ENCODE measurements at places on chromosomes 7 and 10.

DNA sequence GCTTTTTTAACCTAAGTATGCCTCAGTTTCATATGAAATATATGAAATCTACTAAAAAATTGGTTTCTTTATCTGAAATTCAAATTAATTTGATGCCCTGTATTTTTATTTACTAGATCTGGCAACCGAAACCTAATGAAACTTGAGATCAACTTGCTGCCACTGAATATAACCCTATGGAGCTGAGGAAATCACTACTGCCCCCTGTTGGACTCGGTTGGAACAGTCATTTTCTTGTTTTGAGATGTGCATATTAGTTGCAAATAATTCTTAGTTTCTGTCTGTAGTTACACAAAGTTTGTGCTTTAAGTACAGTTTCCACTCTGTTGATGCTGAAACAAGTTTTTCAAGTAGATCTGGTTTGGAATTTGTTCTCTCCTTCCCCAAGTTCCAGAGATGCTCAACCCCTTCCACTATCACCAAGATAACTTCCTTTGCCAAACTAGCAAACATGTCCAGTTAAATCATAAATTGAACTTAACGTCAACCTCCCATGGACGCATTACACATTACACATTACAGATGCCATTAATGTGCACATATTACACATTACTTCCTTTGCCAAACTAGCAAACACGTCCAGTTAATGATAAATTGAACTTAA lies 22.2 kb upstream of the EXOC4 start:
- DNase-seq = peak; percentile 48

- DNase-seq = no peak
Measured at GRCh38 chr10:27439101-27439500, 65.0 kb upstream of the RAB18 start.

DNA sequence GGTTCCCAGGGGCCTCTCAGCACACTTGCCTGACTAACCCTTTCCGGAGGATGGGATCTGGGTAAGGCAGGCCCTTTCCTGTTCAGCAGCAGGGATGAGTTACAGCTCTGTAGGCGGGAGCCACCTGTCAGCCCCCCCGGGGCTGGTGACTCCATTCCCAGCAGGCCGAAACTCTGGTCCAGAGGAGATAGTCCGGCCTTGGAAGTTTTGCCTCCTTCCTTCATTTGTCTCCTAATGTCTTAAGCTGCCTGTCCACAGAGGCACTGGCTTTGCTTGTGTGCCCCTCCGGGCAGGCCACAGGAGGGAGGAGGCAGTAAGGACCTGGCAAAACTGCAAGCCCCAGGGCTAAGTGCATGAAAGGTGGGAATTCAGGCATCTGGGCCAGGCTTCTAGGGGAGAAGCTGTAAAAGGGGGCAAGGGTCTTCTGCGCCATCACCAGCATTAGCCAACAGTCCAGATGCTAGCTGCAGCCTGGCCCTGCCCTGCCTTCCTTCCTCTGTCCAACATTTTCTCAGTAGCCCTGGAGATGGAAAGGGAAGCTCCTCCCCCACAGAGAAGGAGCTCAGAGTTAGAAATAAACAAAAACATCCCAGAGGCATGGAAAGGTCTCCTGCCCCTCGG lies 1.2 kb downstream of the ADIRF start:
- peak; percentile 39 for DNase-seq

DNA sequence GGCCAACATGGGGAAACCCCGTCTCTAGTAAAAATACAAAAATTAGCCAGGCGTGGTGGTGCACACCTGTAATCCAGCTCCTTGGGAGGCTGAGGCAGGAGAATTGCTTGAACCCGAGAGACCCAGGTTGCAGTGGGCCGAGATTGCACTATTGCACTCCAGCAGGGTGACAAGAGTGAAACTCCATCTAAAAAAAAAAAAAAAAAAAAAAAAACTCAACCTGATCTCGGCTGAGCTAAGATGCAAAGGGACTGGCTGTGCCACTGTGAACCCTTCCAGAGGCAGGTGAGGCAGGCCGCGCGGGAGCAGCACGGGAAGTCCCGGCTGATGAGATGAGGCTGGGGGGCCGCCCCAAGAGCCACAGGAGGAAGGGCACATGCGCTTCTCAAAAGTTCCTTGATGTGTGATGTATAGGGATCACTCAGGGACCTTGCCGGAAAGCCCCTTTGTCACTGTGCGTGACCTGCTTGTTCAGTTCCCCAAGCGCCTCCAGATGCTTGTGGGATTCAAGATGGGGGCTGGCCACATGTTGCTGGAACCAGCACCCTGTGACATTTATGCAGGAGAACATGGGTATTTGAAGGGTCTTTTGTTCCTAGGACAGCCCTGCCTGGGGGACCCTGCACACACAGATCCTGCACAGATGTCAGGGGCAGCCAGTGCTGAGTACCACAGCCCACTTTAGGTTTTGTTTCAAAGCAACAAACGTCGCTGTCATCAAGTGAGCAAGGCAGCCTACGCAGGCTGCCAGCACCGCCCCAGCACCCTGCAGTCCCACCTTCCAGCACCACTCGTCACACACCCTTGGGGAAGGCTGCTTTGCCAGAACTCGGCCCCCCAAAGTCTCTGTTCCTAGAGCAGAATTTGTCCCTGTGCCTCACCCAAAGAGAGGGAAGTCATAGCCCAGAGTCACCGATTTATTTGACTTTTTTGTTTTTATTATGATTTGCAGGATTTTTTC lies 74.8 kb upstream of the SH2B2 start:
- no peak for DNase-seq

DNA sequence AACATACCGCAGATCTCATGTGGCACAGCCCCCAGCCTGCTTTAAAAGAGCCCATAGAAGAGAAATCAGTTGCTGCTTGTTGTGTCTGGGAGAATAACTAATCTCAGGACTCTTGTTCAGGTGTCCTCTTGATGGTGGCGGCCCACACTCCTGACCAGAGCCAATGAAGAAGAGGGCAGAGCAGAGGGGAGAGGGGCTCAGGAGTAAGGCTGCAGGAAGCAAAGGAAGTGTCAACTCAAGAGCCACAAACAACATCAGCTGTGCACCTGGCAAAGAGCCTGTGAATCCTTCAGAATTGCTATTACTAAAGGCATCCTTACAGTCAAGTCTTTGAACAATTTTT lies 59.8 kb upstream of the PTN start:
- no peak for DNase-seq

- DNase-seq = no peak
Measured at GRCh38 chr7:147022056-147022455, 905.5 kb downstream of the CNTNAP2 start.

- DNase-seq = no peak
Measured at GRCh38 chr10:23558361-23558799, 119.5 kb downstream of the OTUD1 start.

DNA sequence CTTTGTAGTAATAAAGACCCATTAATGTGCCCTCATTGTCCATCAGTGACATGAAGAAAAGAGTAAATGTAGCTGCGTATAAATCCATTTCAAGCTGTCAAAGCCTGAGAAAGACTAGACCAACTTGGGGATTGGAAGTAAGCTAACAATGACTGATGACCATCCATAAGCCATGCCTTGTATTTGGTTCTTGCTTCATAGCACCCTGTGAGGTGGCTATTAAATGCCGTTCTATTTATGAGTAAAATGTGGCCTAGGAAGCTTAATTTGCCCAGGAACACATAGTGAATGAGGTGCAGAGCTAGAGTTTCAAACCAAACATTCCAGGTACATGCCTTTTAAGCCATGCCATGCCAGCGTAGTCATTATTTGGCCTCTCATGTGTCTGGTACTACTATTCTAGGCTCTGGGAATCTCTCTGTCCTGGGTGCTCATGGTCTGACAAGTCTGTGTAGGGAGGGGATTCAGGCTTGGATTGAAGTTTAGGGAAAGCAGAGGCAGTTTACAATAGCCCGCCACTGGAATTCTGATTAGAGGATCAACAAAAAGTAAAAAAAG lies 92.1 kb downstream of the ZNF277 start:
- no peak for DNase-seq

GRCh38 chr10:548238-548901 lies 141.1 kb downstream of the DIP2C start:
- DNase-seq = no peak

DNA sequence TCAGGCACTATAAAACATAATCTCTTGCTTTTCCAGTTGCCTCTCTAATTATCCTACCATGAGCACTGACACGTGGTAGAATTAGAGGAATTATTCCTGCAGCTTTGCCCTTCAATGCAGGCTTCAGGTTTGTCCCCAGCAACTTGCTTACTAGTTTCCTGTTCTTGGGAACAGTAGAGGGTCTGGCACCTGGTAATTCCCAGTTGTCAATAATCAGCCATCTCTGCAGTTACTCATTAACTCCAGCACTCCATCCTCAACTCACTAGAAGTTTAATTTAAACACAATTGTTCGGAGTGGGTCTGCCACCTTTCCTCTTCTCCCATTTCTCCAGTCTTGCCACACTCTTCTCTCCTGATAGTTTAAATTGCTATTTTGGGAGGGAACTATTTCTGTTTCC lies 324.3 kb upstream of the KIAA1217 start:
- DNase-seq = no peak

DNA sequence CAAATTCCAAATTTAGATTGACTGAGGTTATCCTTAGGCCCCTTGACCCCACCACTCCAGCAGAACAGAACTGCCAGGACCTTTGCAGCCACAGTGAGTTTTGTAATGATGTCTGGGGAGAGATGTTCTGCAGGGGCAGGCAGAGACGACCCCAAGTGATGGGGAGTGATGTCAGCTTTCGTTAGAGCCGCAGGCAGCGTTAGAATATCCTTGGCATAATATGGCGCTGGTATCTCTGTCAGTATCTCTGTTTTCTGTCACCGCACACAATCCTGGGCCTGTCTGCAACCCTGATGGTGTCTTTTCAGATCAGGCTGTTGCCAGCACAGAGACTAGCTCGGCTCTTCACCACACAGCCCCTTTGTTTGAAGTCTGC lies 1083.6 kb downstream of the KCNMA1 start:
- no peak for DNase-seq

DNA sequence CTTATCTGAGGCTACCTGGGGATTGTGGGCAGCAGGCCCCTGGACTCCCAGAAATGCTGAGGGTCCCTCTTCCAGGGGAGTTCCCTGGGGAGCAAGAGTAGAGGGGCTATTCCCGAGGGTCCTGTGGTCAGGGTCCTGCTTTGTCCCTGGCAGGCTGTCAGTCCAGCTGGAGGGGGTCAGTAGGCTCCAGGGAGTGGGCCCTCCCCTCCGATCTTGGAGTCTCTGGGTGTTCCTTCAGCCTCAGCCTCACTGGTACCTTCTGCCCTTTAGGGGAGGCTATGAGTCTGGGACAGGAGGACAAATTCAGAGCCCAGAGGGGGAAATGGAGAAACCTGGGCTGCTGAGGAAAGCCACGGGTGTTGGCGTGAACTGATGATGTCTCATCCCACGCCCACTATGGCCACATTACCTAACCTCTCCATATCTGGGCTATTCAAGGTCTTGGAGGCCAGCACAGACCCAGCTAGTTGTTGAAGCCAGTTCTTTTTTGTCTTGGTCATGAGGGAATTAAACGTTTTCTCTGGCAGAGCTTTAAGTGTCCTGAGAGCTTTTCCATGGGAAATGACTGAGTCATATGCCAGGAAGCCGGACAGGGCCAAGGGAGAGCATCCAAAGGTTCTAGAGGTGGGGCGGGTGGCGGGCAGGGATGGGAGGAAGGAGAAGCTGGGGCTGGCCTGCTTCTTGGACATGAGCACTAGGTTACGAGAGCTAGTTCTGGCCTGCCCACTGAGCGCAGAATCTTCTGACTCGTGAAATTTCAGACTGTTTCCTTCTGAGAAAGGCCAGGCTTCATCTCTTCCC lies 6.2 kb downstream of the CALHM2 start:
- DNase-seq = no peak
